ENCODE measurements at places on chromosomes 5 and 9. TPM values are rescaled to one million over a fixed set of nuclear protein-coding genes. Genes with fewer than 3 reads are reported as not detected.

GRCh38 chr5:9482381-9482780, 63.5 kb downstream of the SEMA5A start:
- no peaks in the 10 kb centered on the region for H3K4me1 ChIP-seq
- no peaks in the 10 kb centered on the region for H3K27me3 ChIP-seq
- no peak for DNase-seq
- no peak overlapping the region for H3K27ac ChIP-seq

GRCh38 chr5:74026310-74026709, 400.3 kb downstream of the ARHGEF28 start:
- H3K4me1 ChIP-seq = peaks cover 2% of the 10 kb centered on the region
- H3K27me3 ChIP-seq = peaks cover 13% of the 10 kb centered on the region
- no peak for DNase-seq
- H3K27ac ChIP-seq = no peak overlapping the region

DNA sequence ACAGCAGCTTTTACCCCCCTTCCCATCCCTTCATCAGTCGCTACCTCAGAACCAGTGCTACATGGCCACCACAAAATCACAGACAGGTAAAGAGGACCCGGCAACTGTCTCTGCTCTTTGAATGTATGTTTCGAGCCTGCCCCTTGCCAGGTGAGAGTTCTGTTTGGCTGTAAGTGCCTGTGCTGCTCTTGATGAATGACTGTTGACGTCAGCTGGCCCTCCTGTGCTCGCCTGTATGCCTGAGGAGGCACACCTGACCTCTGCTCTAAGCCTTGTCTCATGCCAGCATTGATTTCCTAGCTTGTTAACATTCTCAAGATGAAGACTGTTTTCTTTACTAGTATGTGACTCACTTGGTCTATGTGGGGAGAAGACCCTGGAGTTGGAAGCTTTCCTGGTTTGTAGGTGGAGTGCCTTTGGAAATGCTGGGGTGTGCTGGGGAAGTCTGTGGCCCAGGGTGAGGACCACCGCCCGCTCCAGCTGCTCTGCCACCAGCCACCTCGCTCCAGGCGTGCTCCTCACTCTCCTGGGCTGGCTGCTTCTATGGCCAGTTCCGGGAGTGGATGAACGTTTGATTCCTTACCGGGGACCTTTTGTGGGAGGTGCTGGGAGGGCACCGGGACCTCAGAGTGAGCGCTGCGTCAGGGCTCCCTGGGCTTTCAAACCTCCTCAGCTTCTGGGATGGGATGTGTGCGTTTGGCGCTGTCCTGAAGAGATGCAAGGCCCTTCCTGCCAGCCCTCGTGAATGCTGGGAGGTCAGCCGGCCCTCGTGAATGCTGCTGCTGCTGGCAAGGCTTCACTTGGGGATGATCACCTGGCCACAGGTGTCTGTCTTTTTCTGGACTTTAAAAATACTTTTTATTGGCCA, 109.9 kb downstream of the EHMT1 start:
- DNase-seq = no peak
- no peak overlapping the region for H3K4me3 ChIP-seq
- no peaks in the 10 kb centered on the region for H3K27me3 ChIP-seq
- H3K36me3 ChIP-seq = peaks cover 35% of the 10 kb centered on the region
- H3K27ac ChIP-seq = no peak overlapping the region

MXD3 gene
- polyA plus RNA-seq = 0.44 TPM

NOXA1 gene
- polyA plus RNA-seq = 1.1 TPM

CDKN2B-AS1 gene
- not detected for polyA plus RNA-seq

IDNK gene
- 19.1 TPM for polyA plus RNA-seq

JAK2 gene
- polyA plus RNA-seq = 1.9 TPM

SHC3 gene
- polyA plus RNA-seq = not detected

SPATA31C1 gene
- polyA plus RNA-seq = not detected
